ENCODE measurements at places on chromosomes 13 and 19. TPM values are rescaled to one million over a fixed set of nuclear protein-coding genes. Genes with fewer than 3 reads are reported as not detected.

AXL gene
- 13.0 TPM for polyA plus RNA-seq

C5AR1 gene
- polyA plus RNA-seq = 1.7 TPM

C19orf38 gene
- 0.66 TPM for polyA plus RNA-seq

EFNA2 gene
- polyA plus RNA-seq = 0.04 TPM

CPAMD8 gene
- polyA plus RNA-seq = 11.0 TPM

MYBPC2 gene
- not detected for polyA plus RNA-seq

KIR2DL4 gene
- polyA plus RNA-seq = not detected

NAA16 gene
- polyA plus RNA-seq = 15.1 TPM

FSD1 gene
- polyA plus RNA-seq = 0.10 TPM

KASH5 gene
- not detected for polyA plus RNA-seq

RB1 gene
- 12.3 TPM for polyA plus RNA-seq

MISP3 gene
- 12.4 TPM for polyA plus RNA-seq

PALM gene
- 18.9 TPM for polyA plus RNA-seq

KIR2DL1 gene
- polyA plus RNA-seq = not detected

GARIN5A gene
- 1.8 TPM for polyA plus RNA-seq

FBN3 gene
- polyA plus RNA-seq = not detected

PCDH20 gene
- 0.59 TPM for polyA plus RNA-seq

GJA3 gene
- 4.3 TPM for polyA plus RNA-seq

TUBGCP3 gene
- 10.7 TPM for polyA plus RNA-seq

GPR18 gene
- not detected for polyA plus RNA-seq

B3GNT8 gene
- 13.3 TPM for polyA plus RNA-seq

TMEM238 gene
- 0.06 TPM for polyA plus RNA-seq

SSBP4 gene
- polyA plus RNA-seq = 41.3 TPM

KCNRG gene
- 0.19 TPM for polyA plus RNA-seq

FKBP8 gene
- polyA plus RNA-seq = 153 TPM

CYP4F12 gene
- 1.7 TPM for polyA plus RNA-seq

CDADC1 gene
- polyA plus RNA-seq = 4.9 TPM

CRX gene
- not detected for polyA plus RNA-seq

PPP1R13L gene
- 265 TPM for polyA plus RNA-seq

GPC6 gene
- 0.15 TPM for polyA plus RNA-seq

FUT1 gene
- polyA plus RNA-seq = 5.4 TPM

ADGRE3 gene
- polyA plus RNA-seq = not detected

BTBD2 gene
- polyA plus RNA-seq = 55.2 TPM

EHD2 gene
- 61.0 TPM for polyA plus RNA-seq

PEG3 gene
- polyA plus RNA-seq = 3.0 TPM

ALKBH6 gene
- polyA plus RNA-seq = 16.2 TPM

TMPRSS9 gene
- polyA plus RNA-seq = 0.01 TPM

CLIP3 gene
- polyA plus RNA-seq = 2.2 TPM

PNMA8A gene
- polyA plus RNA-seq = 2.8 TPM

KLC3 gene
- 0.16 TPM for polyA plus RNA-seq

CYSLTR2 gene
- polyA plus RNA-seq = 1.1 TPM

NRTN gene
- 38.1 TPM for polyA plus RNA-seq

GDF15 gene
- polyA plus RNA-seq = 0.44 TPM

RABAC1 gene
- polyA plus RNA-seq = 270 TPM

FAM174C gene
- 40.2 TPM for polyA plus RNA-seq

ZNF681 gene
- polyA plus RNA-seq = 0.51 TPM

PROZ gene
- 0.03 TPM for polyA plus RNA-seq

CLEC17A gene
- polyA plus RNA-seq = not detected

DGKH gene
- 1.2 TPM for polyA plus RNA-seq

SIPA1L3 gene
- 2.8 TPM for polyA plus RNA-seq

C1QTNF9B gene
- polyA plus RNA-seq = 3.1 TPM

ZNF85 gene
- polyA plus RNA-seq = 4.4 TPM

AP2S1 gene
- 192 TPM for polyA plus RNA-seq

ADAMTSL5 gene
- 30.9 TPM for polyA plus RNA-seq

NAPSA gene
- 1.1 TPM for polyA plus RNA-seq

CEACAM16 gene
- polyA plus RNA-seq = not detected

ECSIT gene
- polyA plus RNA-seq = 226 TPM

DIRAS1 gene
- polyA plus RNA-seq = 63.7 TPM

ZNF878 gene
- 0.13 TPM for polyA plus RNA-seq

STAP2 gene
- polyA plus RNA-seq = 2.1 TPM

All from heart right ventricle (tissue), 16 donors.